Central memory CD4-positive, alpha-beta T cell (primary cell): ENCODE measurements at places on chromosomes 7 and 10.

GRCh38 chr10:17235136-17235535 lies 7.1 kb downstream of the VIM start:
- no peak for DNase-seq

DNA sequence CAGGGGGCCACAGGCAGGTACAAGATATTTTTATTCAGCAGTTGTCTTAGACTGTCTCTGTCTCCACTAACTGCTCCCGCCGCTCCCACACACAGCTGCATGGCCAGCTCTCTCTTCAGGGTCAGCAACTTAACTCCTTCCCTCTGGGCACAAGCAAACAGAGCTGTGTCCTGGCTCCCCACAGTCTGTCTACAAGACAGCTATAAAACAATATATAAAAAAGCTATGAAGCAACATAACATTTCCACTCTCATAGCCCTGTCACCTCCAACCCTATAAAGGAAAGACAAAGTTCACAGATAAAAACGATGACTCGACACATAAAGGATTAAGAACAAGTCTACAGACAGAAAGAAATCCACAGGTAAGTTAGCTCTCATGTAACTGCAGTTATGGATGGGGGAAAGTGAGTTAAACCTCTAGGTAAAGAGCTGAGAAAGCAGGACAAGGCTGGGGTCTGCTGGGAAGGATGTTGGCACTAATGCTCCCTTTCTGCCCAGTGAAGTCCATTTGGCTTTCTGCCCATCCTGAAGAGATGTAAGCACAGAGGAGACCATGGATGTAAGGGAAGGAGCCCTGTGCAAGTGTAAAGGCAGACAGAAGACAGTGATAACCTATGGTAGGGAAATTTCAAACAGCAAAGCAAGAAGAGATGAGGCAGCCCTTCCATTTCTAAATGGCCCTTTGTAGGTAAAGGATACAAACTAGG lies 27.0 kb downstream of the RAPGEF5 start:
- DNase-seq, result no peak

- DNase-seq, result no peak
These were observed 23.6 kb upstream of the ZCCHC24 start for GRCh38 chr10:79468841-79469585.

DNA sequence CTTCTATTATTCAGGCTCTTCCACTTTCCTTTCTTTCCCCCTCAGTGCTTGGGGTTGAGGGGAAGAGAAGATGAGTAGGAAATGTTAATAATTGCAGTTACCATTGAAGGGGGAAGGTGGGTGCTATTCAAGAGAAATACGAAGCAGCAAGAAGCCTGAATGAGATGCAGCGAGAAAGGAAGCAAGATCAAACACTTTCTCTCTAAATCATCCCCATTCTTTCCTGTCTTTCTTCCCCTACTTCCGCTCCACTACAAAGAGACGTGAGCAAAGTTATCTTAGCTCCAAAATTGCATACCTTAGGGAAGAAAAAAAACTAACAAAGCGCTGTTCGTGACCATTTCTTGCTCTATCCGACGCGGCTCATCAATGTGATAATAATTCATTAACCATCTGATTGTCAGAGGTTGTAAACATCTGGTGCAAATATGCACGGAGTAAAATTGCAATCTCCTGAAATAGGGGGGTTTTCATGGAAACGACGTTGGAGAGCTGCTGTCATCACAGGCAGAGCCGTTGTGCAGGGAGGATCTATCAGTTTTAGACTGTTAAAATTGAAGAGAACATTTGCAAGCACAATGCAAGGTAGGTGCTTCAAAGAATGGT lies 15.2 kb upstream of the PARD3 start:
- DNase-seq, result no peak

GRCh38 chr7:30321089-30321881 lies 36.9 kb downstream of the ZNRF2 start:
- peak; percentile 23 for DNase-seq

- no peak for DNase-seq
These were observed 9.4 kb downstream of the STRIP2 start for GRCh38 chr7:129443612-129444011.

DNA sequence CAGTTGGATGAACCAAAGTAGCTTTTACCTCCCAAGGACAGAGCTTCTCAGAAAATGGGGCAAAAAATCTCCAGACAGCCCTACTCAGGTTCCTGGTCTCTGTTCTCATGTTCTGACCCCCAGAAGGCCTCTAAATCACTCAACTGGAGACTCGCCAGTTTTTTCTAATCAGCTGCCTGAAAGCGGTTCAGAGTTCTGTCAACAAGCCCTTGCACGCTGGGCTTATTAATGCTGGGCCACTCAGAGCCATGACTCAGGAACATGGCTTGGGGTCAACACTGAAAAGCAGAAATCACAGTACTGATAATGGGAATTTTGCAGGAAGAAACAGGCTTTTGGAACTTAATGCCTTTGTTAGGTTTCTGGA lies 15.3 kb downstream of the ECHDC3 start:
- no peak for DNase-seq

GRCh38 chr7:40350100-40350499 lies 215.3 kb downstream of the SUGCT start:
- no peak for DNase-seq

DNA sequence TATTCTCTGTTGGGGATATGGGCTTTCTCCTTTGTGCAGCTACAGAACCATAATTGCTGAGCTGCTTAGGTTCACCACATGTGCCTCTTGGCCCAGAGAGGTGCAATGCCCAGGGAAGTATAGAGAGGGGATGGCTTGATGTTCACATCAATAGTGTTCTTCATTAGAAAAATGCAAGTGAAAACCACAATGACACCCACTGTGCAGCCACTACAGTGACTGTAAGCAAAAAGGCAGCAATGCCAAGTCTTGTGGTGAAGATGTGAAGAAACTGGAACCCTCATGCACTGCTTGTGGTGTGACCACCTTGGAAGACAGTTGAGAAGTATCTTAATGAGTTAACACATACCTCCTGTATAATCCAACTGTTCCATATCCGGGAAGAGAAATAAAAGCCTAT lies 318.9 kb upstream of the ZMIZ1 start:
- DNase-seq, result no peak

GRCh38 chr7:1100834-1101562 lies 13.1 kb downstream of the GPER1 start:
- DNase-seq, result no peak

DNA sequence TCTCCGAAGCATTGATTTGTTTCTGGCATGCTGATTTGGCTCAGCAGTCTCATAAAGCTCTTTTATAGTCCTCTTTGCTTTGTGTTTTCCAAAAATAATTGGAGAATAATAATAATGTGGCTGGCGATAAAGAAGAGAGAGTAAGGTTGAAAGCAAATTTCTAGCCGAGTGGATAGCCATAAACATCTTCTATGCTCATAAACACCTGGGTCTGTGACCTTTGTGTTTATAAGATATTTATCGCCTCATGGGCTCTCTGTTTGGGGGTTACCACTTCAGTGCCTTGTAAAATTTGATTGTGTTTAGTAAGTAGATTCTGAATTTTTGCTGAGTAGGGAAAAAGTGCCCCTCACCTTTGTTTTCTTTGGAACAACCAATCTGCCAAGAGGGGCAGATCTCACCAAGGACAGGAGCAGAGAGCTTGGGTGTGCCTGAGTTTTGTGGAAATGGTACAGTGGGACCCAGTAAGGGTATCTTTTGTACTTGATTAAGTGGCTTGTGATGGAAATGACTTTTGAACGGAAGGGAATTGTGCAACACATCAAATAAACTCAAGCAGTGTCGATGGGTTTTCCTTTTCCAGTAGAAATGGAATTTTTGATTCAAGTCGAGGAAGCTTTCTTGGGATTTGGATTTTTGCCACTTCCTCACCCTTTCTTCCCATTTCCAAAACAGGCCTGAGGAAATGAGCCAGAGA lies 220.5 kb downstream of the AUTS2 start:
- DNase-seq, result no peak

DNA sequence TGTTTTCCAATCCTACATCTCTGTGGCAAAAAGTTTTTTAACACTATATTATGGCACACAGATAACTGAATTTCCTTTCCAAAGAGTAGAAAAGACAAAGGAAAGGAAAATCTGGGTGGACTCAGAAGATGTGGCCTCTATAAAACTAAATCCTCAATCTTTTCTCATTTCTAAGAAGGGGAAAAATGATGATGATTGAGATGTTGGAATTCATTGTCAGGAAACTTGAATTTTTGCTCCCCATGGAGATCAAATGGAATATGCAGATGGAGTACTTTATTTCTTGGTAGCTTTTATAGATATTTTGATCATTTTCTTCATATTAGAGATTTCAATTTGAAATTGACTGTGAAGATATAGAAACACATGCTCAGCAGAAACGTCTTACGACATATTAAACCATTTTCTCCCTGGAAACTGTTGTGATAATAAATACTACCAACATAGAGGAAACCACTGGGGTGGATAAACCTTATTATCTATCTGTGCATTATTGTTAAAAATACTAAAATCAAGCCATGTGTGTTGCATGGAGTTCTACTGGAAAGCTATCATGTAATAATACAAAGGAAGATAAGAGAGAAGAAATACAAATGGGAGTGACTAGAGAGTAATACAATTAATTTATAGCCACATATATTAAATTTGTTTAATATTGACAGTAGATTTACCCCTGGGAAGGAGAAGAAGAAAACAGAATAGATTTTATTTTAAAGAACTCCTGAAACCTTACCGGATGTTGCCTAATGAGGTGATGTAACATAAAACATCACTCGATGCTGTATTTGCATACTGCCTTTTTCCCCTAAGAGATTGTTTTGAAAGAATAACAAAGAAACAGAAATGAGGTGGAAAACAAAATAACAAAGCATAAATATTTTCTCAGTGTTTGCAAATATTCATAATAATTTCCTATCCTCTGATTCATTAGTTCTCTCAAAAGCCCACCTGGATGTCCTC lies 931.2 kb upstream of the C7orf33 start:
- no peak for DNase-seq

DNA sequence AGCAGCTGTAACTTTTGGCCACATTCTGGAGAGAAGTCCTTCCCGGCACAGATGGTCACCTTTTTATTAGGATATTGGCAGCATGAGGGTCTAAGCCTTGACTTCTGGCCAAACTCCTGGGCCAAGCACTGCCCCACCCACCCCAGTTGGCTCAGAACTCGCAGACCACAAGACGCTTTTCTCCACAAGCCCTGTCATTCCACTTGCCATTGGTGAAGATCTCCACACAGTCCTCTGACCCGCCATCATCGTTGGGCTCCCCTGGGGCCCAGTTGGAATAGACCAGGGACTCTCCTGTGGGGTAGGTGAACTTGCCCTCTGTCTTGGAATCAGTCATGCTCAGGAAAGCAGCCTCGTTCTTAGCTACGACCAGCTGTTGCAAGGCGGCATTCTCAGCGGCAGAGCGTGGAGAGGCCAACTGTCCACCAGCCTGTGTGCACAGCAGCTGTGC lies 11.2 kb downstream of the SFTPD start:
- no peak for DNase-seq

DNA sequence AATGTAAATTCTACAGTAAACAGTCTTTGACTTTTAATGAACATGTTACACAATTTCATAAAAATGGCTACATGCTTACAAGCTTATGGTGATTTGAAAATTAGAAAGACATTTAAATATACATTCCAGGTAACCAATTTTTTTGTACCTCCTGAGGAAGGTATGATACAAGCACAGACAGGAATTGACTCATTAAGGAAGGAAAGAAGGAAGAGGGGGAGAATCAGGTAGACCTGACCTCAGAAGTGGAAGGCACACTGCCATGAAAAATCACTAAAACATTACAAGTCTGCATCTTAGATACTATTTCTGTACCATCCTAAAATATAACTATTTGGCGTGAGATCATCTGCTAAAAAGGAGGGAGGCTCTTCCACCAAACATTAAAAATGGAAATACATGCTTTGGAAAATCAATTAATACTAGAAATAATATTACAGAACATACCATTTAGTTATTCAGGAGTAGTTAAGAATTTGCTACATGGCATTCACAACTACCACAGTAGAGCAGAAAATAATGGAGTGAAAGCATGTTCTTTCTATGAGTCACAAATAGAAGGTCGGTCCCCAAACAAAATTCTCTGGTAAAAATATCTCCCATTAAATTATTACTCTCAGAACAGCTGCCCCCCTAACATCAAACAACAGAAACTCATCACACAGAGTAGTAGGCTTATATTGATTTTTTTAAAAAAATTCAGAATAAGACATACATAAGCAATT lies 15.2 kb downstream of the RAB11FIP2 start:
- no peak for DNase-seq

DNA sequence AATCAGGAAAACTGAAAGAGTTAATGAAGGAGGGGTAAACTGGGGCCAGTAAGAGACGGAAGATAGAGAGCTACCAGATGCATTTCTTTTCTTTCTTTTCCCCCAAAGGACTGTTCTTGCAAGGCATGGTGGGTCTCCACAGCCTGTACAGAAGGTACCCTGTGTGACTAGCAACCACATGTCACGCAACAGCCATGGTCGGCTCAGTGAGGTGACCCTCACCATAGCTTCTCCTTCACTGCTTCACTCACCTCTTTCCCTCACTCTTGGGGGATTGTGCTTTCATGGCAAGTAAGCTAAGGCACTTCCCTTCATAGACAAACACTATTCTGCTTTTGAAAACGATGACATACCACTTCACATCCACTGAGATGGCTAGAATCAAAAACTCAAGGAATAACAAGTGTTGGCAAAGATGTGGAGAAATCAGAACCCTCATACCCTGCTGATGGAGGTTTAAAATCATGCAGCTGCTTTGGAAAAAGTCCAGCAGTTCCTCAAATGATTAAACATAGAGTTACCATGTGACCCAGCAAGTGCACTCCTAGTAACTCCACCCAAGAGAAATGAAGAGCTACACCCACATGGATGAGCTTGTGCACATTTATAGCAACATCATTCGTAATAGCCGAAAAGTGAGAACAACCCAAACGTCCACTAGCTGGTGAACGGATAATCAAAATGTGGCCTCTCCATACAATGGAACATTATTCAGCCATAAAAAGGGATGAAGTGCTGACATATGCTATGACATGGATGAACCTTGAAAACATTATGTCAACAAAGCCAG lies 3.8 kb upstream of the INSIG1 start:
- no peak for DNase-seq

DNA sequence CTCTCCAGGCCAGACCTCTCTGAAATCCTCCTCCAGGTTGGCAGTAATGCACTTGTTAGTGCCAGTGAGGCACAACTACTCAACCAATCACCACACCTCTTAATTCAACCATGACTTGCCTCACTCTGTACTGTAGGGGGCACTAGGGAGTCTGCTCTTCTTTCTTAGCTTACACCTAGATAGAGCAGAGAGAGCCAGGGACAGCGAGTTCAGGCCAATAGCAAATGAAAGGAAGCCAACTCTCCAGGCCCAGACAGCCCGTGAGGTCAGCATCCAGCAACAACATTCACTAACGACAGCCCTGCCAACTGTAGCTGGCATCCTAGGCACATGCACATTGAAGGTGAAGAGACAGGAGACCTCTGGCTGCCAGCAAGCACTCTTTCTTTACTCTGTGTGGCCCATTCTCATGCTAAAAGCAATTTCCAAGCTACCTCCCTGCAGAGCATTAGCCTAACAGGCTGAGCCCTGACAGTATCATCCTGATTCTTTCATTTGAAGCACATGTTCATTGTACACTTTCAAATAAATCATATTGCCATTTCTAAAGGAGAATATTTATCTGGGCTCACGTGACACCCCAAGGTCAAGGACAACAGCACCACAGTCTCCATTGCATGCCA lies 136.3 kb downstream of the DPY19L1 start:
- DNase-seq, result no peak

GRCh38 chr7:27405780-27406179 lies 163.2 kb downstream of the EVX1 start:
- no peak for DNase-seq

- DNase-seq, result no peak
These were observed 208.3 kb downstream of the STK31 start for GRCh38 chr7:23918286-23918685.
